Dermis blood vessel endothelial cell (primary cell): ENCODE measurements at places on chromosomes 7 and 10.

GRCh38 chr7:72217151-72217550, 195.0 kb downstream of the CALN1 start:
- no peak for DNase-seq

GRCh38 chr7:50531928-50532327, 33.3 kb downstream of the DDC start:
- no peak for DNase-seq

DNA sequence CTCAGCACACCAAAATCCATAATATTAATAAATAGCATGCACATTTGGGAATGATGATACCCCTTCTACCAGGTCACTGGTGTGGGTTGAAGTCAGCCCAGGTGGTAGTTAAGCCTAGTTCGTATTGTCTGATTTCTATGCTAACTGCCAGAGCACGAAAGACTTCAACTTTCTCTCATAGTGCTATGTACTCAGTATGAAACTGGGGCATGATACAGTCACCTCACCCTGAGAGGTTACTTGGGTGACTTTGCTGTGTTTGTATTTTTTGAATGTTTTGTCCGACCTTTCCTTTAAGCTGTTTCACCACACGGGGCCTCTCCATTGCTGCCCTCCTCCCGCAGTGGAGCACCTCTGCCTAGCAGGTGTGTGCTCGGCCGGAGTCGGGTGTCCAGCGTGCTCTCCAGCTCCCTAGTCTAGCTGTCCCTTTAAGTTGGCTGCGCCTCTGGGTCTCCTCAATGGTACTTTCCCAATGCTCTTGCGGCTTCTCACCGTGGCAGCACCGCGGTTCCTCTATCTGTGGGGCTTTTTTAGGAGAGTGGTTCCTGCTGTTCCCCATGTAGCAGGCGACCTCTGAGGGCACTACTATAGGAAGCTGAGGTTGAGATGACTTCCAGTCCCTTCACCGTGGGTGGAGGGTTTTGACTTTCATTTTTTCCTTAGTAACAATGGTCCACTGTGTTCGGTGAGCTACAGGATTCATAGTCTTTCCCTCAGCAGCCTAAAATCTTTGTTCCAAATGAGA, 524.0 kb upstream of the PFKP start:
- DNase-seq: no peak

GRCh38 chr10:11446133-11446532, 165.3 kb downstream of the USP6NL start:
- DNase-seq: no peak
